ENCODE measurements at places on chromosomes 5 and 9.

DNA sequence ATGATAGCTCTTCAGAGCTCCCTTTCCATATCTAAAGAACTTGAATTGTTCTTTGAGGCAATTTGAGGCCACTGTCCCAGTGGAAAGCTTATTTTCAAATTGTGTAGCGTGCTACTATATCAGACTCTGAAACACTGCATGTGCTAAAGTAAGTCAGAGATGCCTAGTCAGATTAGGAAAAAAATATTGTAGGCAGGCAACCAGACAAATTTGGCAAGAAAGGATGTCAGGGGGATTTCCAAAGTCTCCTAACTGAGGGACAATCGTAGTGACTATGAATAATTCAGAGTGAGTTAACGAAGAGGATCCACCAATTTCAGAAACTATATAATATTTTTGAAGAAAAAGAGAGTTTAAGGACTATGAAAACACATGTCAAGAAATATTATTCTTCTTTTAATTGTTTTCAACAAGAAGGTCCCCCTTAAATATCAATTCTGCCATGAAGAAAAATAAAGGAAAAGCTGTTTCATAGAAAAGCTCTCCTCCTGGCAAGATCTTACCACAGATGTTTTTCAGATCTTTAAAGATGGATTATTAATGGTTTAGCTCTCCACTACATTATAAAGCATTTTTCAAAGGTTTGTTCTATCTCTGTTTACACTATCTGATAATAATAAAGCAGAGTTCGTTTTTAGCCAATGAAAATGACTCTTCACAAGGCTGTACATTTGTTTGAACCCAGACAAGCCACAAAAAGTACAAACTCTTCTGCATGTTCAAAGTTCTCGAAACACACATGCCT is 273.5 kb upstream of the PTGER4 start:
- DNase-seq, result no peak

DNA sequence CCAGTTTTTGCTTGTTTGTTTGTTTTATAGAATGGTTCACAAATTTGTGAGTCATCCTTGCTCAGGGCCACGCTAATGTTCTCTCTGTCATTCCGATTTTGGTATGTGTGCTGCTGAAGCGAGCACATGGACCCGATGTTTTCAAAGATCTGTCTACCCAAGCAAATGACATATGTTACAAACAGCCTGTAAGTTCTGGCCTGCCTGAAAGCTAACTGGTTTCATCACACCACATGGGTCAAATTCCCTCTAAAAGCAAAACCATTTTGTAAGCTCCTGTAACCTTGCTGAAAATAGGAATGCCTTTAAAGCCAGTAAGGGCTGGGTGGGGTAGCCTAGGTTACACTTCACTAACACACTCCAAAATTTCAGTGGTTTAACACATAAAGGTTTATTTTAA is 25.4 kb downstream of the DMRT3 start:
- no peak for DNase-seq

- DNase-seq, result no peak
Observed at GRCh38 chr5:34775886-34776285, 63.1 kb upstream of the TTC23L start.

- no peak for DNase-seq
Observed at GRCh38 chr5:93381057-93381456, 200.0 kb downstream of the NR2F1-AS1 start.

- DNase-seq, result no peak
Observed at GRCh38 chr5:42595597-42595996, 161.0 kb upstream of the CCDC152 start.

- no peak for DNase-seq
Observed at GRCh38 chr5:138942066-138942465, 66.9 kb upstream of the LRRTM2 start.

- no peak for DNase-seq
Observed at GRCh38 chr9:72360324-72360723, 4.7 kb downstream of the ZFAND5 start.

- DNase-seq, result peak; percentile 11
Observed at GRCh38 chr5:59592101-59592500, 301.4 kb downstream of the PDE4D start.

DNA sequence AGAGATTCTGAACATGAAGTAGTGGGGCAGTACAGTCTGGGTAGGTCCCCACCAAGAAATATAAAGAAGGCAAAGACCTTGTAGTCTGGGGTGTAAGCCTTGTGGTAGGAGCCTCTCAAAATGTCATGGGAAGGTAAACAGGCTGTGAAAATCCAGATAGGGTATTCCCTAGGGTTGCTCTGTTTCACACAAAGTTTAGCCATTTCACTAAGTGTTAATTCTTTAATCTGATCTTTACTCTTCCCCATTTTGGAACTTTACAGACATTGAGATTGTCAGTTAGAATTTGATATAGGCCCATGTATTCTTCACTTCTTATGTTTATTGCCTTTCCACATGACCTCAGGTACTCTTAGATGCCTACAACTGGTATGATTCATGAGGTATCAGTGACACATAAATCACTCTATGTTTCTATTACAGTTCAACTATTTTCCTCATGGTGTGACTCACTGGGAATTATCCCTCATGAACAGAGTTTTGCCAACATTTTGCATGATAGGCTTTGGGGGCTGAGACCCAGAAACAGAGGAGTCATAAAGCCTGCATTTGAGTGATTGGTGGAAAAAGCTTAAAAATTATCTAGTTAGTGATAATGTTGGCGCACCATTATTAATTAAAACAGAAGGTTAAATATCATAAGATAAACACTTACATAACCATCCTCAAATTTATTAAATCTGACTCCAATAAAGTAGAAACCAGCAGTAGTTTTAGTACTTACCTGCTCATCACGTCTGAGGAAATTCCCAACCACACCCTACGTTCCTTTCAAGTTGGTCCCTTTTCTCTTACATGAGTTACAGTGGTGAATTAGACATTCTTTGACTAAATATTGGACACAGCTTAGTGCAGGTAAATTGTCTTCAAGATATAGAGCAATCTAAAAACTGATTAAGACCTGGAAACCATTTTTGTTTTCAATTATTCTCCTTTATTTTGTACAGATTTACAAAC is 399.8 kb upstream of the MEF2C start:
- peak; percentile 14 for DNase-seq

DNA sequence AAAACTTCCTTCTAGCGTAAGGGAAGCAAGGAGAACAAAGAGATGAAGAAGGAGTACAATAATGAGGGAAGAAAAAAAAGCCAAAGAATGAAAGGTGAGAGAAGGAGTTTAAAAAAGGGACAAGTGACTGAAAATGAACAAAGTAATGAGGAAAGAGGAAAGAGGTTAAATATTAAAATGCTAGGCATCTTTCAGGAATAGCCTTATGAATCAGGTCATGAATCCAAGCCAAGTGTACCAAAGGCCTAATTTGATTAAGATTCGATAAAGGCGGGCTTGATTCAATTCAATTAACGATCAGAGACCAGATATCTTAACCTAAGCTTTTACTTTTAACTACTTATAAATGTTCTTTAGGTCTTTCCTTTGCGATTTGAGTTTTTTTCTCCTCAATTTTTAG is 141.8 kb upstream of the GNA14 start:
- DNase-seq, result no peak

DNA sequence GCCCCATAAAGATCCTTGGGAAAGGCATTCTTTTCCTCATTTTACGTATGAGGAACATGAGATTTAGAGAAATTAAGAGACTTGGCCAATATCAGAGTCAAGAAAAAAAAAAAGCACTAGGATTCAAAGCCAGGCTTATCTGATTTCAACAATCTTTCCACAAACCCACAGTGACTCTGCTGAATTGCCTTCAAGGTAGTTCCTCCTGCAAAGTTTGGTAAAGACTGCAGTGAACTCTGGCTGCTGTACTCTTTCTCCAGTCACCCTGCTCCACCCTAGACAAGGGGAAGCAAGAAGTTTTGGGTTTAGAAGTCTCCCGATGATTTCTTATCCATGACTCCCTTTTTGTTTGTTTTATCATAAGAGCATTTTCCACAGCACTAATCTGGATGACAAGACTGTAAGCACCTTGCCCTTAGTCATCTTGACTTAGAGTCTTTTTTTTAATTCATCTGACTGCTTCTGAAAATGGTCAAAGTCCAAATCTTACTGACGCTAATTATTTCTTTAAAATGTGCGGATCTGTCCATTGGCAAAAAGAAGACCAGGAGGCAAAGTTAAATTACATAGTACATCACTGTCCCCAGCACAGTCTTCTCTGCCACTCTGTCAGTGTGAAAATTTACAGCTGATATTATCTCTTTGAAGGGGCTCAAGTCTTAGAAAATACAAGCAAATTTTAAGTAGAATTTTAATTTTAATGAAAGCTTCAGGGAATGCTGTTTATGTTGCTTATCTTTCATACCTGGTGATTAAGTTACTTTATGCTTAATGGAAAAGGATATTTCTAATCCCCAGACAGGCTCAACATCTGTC is 180.1 kb downstream of the TTLL11 start:
- no peak for DNase-seq
